ENCODE measurements at places on chromosomes 3 and 15. TPM values are rescaled to one million over a fixed set of nuclear protein-coding genes. Genes with fewer than 3 reads are reported as not detected.

The UMPS gene
- total RNA-seq: 65.6 TPM

- no peak for DNase-seq
Measured at GRCh38 chr3:37676885-37677284, 184.8 kb upstream of the CTDSPL start.

DNA sequence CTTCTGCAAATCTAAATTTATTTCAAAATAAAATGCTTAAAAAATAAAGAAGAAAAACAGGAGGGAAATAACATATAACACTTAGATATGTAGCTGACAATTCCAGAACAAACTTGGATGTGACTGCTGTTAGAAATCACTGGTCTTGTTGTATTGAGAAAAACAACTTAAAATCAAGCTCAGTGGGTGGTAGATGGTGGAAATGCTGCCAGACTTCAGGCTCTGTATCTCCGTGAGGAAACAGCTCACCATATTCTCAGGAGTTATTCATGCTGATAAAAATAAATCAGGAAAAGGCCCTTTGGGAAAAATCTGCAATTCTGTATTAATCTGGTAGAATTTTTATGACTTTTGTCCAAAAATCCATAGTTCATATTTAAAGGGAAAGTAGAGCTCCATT, 477.6 kb downstream of the RAP2B start:
- DNase-seq: no peak

GRCh38 chr3:148510116-148510515, 187.6 kb upstream of the AGTR1 start:
- no peak for DNase-seq

GRCh38 chr3:73010158-73010557, 13.5 kb downstream of the PPP4R2 start:
- no peak for DNase-seq

GRCh38 chr15:71011503-71012155, 103.6 kb upstream of the THSD4 start:
- no peak for DNase-seq

DNA sequence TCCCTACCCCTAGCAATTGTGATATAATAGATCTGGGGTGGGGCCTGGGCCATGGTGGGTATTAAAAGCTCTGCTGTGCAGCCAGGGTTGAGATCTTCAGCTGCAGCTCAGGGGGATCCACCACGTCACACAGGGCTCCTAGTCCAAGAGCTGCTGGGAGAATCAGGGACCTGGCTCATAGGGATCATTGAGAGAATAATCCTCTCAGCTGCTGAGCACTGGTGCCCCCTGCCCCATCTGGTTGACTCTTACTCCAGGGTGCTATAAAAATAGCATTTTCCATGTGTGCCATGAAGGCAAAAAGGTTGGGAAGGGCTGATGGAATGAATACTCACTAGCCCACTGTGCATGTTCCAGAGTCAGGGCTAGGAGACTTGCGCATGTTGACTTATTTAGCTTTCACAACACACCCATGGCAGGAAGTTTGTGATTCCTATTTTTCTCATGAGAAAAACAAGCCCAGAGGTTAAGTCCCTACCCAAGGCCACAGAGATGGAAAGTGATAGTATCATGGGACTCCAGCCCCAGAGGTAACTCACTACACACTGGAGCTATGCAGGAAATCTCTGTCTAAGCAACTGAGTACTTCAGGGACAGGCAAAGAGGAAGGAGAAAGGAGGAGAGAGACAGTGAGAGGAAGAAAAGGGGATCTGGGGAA, 94.6 kb upstream of the HERC1 start:
- DNase-seq: no peak

- no peak for DNase-seq
Measured at GRCh38 chr3:44045476-44046275, 196.0 kb upstream of the TOPAZ1 start.

GRCh38 chr3:99817047-99817436, 620 bp upstream of the CMSS1 start:
- DNase-seq: no peak

- DNase-seq: no peak
Measured at GRCh38 chr3:186152889-186153292, 44.0 kb upstream of the ETV5 start.

GRCh38 chr15:99619712-99620111, 53.9 kb downstream of the MEF2A start:
- no peak for DNase-seq

The NOX5 gene
- not detected for total RNA-seq

The LSMEM2 gene
- total RNA-seq: not detected

DNA sequence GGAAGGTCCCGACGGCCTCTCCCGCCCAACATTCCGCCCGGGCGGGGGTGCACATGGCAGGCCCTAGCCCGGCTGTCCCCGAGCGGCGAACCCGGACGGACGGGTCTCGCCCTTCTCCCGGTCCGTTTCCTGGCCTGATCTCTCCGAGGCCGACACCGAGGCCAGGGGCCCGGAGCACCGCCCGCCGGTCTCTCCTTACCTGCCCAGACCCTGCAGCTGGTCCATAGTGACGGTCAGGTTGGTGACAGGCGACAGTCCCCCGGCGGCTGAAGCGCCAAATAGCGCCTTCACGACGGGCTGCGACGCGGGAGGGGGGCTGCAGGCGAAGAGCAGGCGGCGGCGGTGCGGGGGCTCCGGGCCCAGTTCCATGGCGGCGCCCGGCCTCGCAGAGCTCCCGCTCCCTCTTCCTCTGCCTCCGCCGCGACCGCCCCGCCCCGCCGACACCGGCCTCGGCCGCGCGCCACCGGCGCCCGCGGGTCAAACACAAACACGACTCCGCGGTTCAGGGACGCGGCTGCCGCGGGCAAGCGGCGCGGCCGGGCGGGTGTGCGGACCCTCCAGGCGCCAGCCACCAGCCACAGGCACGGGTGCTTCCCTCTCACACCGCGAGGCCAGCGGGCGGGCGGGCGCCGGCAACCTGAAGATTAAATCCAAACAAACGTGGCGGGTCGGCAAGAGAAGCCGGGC, 495 bp downstream of the CDC25A start:
- peak; percentile 88 for DNase-seq

GRCh38 chr3:36248374-36248773, 131.9 kb upstream of the STAC start:
- DNase-seq: no peak

The ARF4 gene
- 91.4 TPM for total RNA-seq

DNA sequence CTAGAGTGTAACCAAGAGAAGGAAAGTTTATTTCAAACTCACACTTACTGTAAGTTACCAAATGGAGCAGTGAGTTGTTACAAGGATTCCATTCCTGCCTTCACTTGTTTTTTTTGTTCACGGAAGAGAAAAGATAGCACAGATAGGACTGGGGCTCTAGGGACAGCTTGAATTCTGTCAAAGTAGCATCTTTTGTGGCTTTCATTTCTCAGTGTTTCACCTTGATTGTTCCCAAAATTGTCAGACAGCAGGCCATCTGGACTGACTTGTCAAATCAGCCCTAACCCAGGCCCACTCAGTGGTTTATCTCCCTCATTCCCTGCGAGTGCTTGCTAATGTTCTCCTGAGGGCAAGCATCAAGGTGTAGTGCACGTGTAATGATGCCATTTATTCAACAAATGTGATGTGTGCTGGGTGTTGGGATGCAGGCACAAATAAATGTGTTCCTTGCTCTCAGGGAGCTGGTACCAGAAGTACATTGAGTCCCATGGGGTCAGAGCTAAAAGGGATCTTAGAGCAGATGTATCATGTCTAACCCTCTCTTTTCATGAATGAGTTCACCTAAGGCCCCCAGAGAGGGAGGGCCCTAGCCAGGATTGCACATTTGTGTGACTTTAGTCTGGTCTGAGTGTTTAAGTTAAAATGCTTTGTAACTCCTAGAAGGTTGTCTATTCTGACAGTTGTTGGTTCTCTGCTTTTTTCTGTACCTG, 49.1 kb downstream of the PDHB start:
- DNase-seq: no peak

DNA sequence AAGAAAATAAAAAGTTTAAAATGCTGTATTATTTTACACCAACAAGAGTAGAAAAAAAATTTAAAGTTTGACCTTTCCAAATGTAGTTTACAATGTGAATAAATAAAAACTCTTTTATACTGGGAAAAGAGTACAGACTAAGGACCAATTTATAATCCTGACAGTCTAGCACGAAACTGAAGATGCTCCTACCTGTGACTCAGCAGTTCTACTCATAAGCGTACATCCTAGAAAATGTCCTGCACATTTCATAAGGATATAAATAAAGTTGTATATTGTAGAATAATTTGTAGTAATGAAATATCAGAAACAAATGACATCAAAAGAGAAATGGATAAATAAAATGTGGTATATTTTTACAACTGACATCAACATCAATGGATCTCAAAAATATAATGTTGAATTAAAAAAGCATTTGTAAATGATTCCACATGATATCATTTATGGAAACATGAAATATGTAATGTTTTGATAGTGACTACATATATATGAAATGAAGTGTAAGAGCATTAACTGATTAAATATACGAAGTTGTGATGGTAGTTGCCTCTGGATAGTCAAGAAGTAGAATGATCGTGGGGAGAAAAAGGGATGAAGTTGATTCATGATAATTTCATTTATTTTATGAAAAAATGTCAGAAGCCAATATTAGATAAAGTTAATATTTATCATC, 161.3 kb upstream of the CBLB start:
- DNase-seq: no peak

The PSTPIP1 gene
- 182 TPM for total RNA-seq

DNA sequence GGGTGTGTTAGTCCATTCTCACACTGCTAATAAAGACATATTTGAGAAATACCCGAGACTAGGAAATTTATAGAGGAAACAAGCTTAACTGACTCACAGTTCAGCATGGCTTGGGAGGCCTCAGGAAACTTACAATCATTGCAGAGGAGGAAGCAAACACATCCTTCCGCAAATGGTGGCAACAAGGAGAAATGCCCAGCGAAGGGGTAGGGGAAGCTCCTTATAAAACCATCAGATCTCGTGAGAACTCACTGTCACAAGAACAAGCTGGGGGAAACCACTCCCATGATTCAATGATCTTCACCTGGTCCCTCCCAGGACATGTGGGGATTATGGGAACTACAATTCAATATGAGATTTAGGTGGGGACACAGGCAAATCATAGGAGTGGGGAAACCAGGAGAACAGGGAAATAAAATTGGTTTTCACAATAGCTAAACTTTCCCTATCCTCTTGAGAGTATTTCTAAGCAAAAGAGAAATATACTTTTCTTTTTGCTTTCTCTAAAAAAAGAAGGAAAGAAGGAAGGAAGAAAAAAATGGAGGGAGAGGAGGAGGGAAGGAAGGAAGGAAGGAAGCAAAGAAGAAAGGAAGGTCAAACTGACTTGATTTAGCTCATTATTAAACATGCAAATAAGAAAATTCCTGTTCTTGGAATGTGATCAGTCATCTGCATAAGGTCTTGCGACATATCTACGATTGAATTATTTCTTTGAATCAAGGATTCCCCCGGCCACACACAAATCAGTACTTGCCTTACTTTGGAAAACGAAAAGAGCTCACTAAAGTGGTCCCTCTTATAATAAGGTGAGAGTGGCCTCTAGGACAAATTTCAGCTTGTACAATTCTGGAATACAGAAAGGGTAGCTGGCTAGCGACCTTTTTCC, 75.2 kb downstream of the LIPC start:
- no peak for DNase-seq

GRCh38 chr3:187920913-187921312, 175.6 kb upstream of the BCL6 start:
- DNase-seq: no peak

The EBLN2 gene
- 7.8 TPM for total RNA-seq

DNA sequence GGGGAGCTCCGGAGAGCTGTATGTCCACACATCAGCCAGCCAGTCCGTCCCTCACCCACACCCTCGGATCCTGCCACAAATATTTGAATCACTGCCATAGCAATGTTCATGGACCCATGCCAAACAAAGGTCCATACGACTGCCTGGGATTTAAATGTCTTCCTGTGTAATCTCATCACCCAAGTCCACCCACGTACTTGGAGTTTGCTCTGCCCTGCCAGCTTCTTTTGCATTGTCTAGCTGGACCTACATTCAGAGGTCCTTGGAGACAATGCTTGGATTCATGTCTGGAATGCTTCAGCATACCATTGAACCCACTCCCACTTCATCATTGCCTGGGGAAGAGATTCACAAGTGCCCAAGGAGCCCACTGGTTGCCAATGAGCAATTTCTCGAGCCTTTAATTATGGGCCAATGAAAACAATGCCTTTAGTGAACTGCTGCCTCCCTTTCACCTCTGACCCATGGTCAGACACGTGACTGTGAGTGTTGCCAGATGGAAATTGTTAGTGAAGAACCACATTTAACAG, 90.4 kb upstream of the PHLDB2 start:
- DNase-seq: no peak

GRCh38 chr3:23648996-23649395, 156.8 kb upstream of the UBE2E1 start:
- no peak for DNase-seq

The ANKRD63 gene
- not detected for total RNA-seq

The TAGLN3 gene
- 0.33 TPM for total RNA-seq

GRCh38 chr3:111531446-111531845, 10.6 kb upstream of the CD96 start:
- DNase-seq: peak; percentile 49

- no peak for DNase-seq
Measured at GRCh38 chr3:140509534-140509933, 168.3 kb upstream of the TRIM42 start.

- DNase-seq: no peak
Measured at GRCh38 chr15:92205255-92205739, 188.4 kb upstream of the ST8SIA2 start.

GRCh38 chr3:174219738-174220137, 639.4 kb upstream of the NAALADL2 start:
- DNase-seq: no peak

- DNase-seq: no peak
Measured at GRCh38 chr3:8464668-8465067, 37.0 kb upstream of the LMCD1 start.
